SJSA1 (cell line): ENCODE measurements at places on chromosomes 5 and 9.

GRCh38 chr9:112380102-112380824, at the start of gene HSDL2:
HSDL2 (plus strand) TSS chr9:112380108; CDS start chr9:112380164, 56 bp downstream.
- no peak for DNase-seq

DNA sequence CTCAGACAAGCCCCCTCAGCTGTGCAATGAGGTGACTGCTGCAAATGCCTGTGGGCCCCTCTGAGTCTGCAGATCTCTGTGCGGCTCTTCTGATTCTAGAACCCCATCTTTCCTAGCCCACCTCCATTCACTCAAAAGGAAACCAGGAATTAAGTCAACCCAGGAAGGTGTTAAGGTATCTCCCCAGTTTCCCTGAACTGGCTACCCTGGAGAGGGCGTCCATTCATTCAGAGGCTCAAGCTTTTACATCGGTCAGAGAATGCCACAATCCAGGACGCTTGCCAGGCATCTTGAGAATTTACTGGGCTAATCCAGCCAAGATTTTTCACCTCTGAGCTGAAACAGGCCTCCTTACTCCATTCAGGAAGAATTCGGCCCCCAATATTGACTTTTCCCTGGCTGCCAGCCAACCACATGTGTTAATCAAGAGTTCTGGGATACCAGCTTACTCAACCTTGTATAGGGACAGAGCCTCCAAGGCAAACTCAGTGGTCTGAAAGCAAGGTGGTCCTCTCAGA, 889 bp upstream of the ADAMTS12 start:
- DNase-seq: peak; percentile 53

GRCh38 chr5:111147502-111147901, 55.4 kb downstream of the WDR36 start:
- no peak for DNase-seq

DNA sequence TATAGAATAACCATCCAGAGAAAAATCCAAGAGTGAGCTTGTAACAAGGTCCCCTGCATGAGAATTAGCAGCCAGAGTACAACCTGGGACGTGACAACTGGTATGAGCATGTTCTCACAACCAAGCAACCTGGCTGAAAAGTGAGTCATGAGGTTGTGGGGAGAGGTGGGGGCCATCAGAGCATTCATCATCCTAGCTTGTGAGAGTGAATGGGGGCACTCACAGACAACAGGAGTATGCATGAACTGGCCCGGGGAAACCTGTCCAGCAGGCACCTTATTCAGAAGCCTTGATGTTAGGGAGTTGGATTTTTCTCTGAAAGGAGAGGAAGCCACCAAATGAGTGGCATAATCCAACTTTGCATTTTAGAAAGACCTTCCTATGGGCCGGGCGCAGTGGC, 113.0 kb downstream of the FRMD3 start:
- DNase-seq: no peak

DNA sequence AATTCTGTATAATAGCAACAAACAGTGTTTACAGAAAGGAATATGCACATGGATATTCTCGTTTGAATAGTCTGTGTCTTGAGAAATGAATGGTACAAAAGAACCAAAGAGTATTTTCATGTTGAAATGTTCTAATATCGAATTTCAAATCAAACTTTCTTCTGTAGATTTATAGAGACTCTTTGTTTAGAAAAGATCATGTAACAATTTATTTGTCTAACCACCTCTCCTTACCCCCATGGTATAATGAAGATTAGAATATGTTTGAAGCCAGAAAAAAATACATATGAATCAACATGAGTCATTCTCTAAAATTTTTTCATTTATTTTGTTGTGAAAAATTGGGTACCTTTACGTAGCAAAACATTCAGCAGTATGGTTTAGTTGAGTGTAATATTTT, 285.6 kb downstream of the PRR16 start:
- no peak for DNase-seq

DNA sequence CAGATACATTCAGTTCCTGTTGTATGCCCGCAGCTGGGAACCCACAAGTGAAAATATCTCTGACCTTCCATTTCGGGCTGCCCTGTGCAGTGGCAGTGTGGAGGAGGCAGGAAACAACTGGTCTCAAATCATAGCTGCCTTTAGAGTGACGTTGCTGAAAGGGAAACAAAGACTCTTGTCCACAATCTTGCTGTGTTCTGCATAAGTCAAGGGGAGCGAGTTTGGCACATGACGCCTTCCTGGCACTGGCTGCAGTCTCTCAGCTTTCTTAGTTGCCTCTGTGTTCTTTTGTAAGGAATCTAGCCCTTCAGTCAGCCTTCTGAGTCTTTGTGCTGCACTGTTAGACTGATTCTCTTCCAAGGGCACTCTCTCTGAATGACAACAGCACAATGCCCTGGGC, 24.0 kb downstream of the ADAMTS16 start:
- no peak for DNase-seq

DNA sequence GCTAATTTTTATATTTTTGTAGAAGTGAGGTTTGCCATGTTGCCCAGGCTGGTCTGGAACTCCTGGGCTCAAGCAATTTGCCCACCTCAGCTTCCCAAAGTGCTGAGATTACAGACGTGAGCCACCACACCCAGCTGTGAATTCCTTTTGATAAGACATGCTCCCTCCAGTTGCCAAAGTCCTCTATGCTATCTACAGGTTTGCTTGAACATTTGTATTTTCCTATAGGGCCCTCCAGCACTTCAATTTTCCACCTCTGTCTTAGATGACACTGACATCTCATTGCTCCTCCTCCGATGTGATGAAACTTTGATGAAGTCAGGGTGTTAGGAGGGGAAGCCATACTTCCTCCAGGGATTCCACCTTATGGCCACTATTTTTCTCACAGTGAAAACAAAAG, 25.2 kb upstream of the CTSV start:
- no peak for DNase-seq

GRCh38 chr9:94159069-94159939, 75.0 kb downstream of the PTPDC1 start:
- DNase-seq: no peak

- DNase-seq: no peak
These were observed 363.9 kb downstream of the AGTPBP1 start for GRCh38 chr9:85377731-85378289.

- no peak for DNase-seq
These were observed 9.5 kb upstream of the HAND1 start for GRCh38 chr5:154487541-154487940.
